Uterus (tissue), 4 donors: ENCODE measurements at places on chromosomes 13 and 19. TPM values are rescaled to one million over a fixed set of nuclear protein-coding genes. Genes with fewer than 3 reads are reported as not detected.

DNA sequence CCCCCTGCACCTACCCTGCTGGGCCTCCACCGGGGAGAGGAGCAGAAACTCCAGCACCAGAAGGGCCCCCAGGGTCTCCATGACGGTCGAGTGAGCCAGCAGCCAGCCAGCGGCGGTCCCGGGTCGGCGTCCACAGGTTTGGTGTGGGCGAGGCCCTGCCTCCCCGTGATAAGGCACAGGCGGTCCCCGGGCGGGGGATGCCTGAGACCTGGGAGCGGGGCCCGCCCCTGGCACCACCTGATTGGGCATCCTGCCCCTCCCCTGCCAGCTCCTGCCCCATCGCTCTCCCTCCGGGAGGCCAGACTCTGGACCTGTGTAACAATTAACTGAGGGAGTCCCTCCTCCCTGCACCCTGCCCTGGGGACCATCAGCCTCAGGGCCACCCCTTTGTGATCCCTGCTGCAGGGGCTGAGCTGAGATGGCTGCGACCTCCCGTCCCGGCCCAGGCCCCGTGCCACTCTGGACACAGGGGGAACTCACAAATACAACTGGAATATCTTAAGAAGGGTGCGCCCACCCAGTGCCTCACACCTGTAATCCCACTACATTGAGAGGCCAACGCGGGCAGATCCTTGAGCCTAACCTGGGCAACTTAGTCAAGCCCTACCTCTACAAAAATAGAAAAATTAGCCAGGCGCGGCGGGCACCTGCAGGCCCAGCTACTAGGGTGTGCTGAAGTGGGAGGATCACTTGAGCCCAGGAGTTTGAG is at the start of gene SMIM24:
Gene SMIM24, minus strand, starts transcription at position 143 of the 709 bp plus-strand sequence. Its CDS starts 62 bp downstream, at position 81.
- no peak for DNase-seq

Gene OR2Z1
- not detected for total RNA-seq

Gene RDH8
- total RNA-seq = not detected

Gene ZNF180
- total RNA-seq = 23.4 TPM

Gene PLPPR3
- not detected for total RNA-seq
